C1 segment of cervical spinal cord (tissue), 14 donors: ENCODE measurements at places on chromosomes 11 and 22.

- DNase-seq, result peak; percentile 49
Measured at GRCh38 chr11:66915866-66916265, 42.3 kb downstream of the PC start.

DNA sequence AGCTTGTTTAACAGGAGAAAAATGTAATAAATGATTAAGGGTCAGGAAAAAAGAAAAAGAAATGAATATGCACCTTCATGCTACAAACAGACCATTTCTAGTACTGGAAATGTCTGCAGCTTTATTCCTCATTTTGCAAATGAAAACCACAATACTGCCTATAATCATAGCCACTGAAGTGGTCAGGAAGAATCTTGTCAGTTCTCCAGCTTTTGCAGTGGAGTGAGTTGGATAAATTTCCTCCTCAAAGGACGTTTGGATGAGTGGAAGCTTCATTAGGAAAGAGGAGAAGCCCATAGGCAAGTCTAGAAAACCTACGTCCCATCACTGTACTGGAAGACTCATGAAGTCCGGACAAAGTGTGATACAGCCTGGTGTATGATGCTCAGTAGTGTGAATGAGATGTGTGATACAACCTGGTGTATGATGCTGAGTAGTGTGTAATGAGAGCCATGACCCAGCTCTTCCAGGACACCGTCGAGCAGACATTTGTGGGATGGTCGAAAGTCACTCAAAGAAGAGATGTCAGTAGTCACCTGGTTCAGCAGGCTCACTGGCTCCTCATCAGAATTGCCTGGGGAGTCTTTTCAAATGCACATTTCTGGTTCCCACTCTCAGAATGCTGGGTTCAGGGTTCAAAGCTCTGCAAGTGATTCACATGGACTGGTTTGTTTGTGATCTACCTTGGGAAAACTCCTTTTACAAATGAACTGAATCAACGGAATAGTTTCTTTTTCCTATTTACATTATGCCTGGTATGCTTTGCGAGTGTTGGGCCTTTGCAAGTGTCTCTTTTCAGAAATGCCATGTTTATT, 101.3 kb downstream of the PDHX start:
- no peak for DNase-seq

DNA sequence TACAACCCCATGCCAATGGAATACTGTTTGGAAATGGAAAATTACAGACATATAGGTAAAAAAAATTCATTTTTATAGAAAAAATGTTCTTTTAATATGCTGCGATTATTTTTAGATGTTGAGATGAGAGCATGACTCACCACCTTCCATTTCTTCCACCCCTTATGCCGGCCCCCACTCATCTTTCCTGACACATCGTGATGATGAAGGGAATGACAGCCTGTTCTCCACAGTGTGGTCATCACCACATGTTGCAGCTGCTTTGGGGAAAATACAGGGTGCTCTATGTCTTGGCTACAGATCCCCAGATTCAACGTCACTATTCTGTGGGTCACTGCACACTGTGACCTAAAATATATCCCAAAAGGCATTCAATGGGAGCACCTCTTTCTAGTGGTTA, 916.2 kb downstream of the METTL15 start:
- no peak for DNase-seq

DNA sequence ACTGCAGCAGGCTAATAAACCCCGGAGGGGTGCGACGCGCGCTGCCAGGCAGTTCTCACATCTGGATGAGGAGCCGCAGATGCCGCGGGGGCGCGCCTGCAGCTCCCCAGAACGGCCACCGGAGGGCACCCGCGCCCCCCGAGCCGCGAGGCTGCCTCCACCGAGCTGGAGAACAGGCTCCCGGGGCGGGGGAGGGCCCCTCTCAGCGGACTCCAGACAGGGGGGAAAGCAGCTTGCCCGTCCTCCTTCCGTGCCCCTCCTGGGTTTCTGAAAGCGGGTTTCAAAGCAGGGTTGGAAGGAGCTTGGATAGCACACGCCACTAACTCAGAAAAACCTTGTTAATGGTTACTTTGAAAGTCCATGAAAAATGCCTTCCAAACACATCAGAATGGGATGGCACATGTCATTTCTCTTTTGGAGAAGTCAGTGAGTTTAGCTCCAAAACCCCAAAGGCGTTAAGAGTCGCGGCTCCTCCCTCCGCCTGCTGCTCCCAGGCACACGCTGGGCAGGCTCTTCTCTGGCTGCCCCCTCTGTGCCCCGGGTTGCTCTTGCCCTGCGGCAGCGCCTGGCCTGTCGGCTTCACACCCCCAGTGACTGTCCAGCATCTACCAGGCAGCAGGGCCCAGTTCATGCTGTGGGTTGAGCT, 317.8 kb downstream of the NTM start:
- peak; percentile 35 for DNase-seq

DNA sequence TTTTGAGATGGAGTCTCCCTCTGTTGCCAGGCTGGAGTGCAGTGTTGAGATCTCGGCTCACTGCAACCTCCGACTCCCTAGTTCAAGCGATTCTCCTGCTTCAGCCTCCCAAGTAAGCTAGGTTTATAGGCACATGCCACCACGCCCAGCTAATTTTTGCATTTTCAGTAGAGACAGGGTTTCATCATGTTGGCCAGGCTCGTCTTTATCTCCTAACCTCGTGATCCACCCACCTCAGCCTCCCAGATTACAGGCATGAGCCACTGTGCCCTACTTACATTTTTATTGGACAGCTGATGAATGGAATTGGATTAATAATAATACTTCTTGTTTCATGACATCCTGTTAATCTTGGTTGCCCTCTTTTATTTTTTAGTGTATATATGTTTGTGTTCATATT, 3.0 kb upstream of the MRGPRD start:
- no peak for DNase-seq

GRCh38 chr11:85182441-85183387, 444.4 kb downstream of the DLG2 start:
- peak; percentile 1 for DNase-seq

DNA sequence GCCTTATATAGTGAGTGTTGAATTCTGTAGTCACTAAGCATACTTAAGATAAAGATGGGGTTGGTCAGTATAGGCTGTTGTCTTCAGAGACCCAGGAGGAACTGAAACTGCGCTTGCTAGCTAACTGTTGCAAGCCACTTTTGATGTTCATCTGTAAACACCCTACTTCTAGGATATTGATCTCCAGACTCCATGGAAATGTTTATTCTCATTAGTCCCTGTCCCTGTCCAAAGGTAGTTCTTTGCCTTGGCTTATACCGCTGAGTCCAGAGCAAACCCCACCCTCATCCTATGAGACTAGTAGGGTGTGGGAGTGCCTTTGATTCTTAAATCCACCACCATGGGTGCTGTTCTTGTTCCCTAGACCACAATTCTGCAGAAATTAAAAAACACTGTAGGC, 36.4 kb downstream of the DEPDC5 start:
- no peak for DNase-seq

DNA sequence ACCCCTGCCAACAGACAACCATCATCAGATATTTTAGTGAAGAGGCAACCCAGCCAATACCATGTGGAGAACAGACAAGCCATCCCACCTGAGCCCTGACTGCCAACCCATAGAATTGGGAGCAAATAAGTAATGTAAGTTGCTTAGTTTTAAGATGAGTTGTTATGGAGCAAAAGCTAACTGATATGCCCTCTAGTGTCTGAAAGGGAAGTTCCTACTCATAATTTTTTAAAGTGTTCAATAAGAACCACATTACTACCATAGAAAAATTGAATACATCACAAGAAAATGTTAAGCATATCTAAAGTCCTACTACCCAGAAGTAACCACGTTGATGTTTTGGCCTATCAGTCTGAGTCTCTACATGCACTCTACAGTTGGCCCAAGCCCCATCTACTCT, 50.8 kb upstream of the SLC36A4 start:
- DNase-seq, result no peak

DNA sequence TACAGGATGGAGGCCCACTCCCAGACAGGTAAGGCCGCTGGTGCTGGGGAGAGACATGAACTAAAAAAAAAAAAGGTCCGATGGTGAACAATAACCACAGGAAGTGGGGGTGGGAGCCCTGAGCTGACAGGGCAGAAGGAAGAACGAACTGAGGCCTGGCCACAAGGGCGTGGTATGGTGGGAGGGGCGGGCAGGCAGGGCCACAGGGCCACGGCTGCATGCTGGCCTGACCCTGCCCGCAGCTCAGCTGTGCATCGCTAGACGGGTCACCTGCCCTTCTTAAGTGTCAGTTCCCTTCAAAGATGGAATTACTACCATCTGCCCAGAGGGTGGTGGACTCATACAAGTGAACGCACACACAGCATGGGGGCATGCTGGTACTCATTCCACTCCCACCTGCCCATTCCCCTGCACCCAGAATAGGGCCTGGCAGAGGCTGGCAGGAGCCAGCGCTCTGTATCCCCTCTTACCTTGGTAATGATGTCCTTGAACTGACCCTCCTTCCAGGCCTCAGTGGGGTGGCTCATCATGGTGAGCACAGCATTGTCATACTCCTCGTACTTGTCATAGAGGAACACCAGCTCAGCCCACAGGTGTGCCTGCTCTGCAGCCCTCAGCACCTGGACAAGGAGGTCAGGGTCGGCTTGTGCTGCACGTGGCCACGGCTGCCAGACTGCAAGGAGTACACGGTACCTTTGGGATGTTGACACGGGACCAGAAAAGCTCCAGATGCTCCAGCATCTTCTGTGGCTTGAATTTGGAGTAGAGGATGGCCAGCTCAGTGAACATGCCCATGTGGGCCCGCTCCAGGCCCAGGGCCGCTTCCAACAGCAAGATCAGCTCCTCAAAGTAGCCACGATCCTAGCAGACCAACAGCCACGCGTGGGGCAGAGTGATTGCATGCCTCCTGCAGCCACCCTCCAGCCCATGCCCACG, 17.5 kb upstream of the SLC25A1 start:
- DNase-seq, result no peak

DNA sequence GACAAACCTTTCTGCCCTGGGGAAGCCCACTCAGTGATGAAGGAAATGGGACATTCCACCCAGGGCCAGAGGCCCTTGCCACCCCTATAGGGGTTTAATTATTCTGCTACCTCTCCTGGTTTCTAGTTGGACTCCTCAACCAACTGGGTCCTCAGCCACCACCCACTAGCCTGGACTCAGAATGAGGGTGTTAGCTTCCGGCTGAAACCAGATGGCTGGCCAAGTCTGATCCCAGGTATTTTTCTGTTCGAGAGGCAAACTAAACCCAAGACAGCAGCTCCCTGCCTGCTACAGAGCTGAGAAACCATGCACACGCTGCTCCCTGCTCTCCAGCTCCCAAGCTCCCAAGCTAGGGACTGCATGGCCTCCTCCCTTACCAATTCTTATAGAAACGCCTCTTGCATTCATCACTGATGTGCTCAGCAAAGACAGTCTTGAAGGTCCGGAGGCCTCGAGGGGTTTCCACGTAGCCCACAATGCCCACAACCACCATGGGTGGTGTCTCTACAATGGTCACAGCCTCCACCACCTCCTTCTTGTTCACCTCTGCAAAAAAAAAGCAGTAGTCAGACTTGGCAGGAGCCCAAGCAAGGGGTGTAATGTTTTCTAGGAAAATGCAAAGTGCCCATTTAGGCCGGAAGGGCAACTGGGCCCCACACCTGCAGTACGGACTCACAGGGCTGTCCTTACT, 2.2 kb downstream of the RPL3 start:
- DNase-seq, result no peak

DNA sequence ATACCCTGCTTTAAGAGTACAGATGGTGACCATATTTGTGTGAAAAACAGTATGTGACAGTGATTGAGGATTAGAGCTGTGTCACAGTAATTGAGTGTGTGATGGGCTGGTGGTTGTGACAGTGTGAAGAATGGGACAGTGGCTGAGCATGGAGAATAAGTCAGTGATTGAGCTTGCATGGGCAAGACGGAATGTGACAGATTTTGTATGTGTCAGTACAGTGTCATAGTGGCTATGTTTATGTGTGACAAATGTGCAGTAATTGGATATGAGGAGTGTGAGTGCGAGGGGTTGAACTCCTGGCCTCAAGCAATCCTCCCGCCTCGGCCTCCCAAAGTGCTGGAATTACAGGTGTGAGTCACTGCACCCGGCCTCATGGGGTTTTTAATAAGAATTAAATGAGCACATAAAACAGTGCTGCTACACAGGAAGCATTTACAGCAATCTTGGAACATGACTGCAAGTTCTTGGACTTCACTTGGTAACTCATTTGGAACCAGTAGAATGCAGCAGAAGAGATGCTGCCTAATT, 583 bp upstream of the RRAS2 start:
- DNase-seq, result no peak

- DNase-seq, result no peak
Measured at GRCh38 chr11:111944139-111944538, 7.0 kb downstream of the DIXDC1 start.

DNA sequence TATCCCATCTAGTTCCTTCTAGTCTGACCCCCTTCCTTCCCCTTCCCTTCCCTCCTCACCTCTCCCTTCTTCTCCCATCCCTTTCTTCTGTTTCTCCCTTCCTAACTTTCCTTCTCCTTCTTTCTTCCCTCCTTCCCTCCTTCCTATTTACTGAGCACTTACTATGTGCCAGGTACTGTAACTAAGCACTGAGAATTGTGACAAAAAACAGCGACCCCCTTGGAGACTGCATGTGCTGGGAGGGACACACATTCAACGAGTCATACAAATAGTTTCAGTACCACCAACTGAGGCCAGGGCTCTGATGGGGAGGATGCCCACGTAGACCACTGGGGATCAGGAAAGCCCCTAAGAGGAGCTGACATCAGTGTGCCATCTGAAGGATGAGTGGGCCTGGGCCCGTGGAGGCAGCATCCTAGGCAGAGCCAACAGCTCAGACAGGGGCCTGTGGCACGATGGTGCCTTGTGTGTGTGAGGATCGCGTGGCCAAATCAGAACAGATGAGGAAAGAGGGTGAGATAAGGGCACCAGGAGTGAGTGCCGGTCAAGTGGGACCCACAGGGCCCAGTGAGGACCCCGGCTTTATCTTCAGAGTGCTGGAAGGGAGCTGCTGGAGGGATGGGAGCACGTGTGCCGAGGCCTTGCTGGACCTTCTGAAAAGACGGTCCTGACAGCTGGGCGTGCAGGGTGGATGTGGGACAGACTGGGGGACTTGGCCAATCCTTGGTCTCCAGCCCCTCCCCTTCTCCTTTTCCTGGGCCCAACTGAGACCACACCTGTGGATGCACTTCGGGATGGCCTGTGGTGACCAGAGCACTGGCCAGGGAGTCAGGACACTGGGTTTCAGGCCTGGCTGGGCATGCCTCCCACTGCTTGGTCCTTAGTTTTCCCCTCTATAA, 38.4 kb upstream of the CRYBB3 start:
- no peak for DNase-seq

- DNase-seq, result peak; percentile 29
Measured at GRCh38 chr11:92226331-92227229, 2.0 kb downstream of the FAT3 start.

- no peak for DNase-seq
Measured at GRCh38 chr11:94184846-94185245, 56.2 kb downstream of the PANX1 start.
